Ammon's horn (tissue), 1 donor: ENCODE measurements at places on chromosomes 6 and 20.

GRCh38 chr20:23122321-23122720, 36.2 kb upstream of the CD93 start:
- no peak for DNase-seq

DNA sequence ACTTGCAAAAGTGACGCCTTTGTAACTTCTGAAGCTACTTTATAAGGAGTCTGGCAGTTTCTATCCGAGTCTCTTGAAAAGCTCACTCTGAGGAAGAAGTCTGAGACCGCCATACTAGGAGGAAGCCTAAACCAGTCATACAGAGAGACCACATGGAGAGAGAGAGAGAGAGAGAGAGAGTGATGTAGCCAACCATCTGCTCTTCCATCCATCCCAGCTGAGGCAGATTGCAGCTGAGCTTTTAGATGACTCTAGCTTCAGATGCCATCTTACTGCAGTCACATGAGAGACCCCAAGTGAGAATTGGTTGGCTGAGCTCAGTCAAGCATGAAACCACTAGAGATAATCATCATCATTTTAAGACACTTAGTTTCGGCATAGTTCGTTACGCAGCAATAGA, 15.0 kb upstream of the DTNBP1 start:
- no peak for DNase-seq

GRCh38 chr6:7060769-7061516, 46.8 kb upstream of the RREB1 start:
- no peak for DNase-seq

DNA sequence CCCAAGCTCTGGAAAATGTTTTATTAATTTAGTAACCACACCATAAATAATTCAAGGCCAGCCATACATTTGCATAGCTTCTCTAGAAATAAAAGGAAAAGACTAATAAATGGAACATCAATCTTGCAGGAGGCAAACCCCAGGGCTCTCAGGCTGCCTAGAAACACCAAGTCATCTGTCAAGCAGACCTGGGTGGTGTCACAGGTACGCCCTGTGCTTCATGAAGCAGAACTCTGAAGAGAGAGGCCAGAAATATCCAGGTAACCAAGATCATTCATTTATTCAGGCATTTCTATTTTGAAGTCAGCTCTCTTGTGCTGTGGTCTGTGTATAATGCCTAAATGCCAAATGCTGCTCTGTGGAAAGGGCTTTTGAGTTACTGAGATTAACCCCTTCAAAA, 45.3 kb upstream of the ARMH2 start:
- DNase-seq, result no peak

DNA sequence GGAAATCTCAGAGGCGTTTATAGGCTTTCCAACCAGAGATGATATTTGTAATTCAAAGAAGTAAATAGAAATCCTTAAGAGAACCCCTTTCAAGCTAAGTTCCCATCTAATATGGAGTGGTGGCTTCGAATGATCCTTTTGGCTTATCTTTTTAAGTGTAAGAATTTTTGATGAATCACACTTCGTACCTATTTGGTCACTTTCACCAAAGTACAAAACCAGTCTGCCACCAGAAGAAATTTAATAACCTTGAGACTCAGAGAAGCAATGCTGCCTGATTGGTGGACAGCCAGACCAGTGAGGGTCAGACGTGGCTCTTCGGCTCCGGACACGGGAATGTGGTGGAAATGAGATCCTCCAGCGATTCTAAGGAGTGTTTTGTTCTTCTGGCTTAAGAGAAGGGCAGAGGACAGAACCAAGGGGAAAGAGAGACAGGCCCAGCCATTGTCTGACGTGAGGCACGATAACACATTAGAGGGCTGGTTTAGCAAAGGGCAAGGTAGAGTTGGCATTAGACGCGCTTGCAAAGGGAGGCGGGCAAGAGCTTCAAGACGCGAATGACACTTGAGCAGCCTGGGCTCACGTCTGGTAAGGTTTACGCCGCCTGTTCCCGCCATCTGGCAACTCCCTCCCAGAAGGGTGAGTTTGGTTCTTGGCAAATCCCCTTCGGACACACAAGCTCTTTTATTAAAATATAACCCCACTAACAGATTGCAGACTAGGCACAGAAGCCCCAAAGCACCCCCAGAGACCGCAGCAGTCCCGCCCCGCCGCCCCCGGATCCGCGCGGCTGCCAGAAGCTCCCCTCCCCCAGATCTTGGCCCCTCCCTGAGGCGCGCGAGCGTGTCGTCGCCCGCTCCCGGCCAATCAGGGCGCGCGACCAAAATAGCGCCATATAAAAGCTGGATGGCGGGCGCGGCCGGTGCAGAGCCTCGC, 50.0 kb upstream of the EZR start:
- peak; percentile 66 for DNase-seq

DNA sequence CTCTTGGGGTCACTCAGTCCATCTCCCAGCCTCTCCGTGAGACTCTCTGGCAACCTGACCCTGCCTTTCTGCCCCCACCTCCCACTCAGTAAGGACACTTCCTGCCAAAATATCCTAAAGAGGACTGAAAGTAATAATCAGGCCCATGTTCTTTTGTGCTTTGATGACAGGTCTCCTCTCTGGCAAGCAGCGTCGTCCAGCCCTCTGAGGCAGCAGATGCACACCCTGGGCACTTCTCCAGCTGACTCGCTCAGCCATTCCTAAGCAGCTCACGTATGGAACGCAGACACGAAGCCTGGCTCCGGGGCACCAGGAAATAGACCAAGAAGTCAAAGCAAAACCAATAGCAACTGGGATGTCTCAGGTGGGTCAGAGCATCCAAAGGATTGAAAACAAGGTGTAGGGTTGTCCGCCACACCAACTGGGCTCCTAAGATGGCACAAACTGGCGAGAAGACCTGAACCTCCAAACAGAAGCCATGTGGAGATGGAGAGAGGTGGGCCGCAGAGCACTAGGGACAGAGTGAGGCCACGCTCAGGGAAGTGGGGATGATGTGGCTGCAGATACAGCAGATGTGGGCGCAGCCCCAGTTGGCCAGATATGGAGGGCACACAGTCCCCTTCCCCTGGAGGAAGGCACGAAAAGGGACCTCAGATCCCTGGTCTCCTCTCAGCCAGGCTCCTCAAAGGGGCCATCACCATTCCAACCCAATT, 99.3 kb downstream of the PRND start:
- DNase-seq, result peak; percentile 93

DNA sequence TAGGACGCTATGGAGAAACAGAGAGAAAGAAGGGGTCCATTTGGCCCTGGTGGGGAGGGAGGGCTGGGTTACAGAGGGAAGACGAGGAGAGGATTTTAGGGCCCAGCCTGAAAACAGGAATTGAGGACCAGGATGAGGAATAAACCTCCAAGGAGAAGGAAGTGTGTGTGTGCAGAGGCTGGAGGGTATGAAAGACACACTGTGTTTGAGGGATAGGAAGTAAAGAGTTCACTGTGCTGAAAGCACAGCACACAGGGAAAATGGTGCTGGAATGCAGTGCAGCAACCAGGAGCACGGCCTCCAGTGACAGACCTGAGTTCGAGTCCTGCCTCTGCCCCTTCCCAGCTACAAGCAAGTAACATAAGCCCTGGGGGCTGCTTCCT, 7.8 kb downstream of the MBOAT1 start:
- DNase-seq, result no peak

GRCh38 chr6:169026175-169026574, 227.5 kb downstream of the THBS2 start:
- DNase-seq, result peak; percentile 40

- DNase-seq, result no peak
These were observed 58.0 kb downstream of the GFOD1 start for GRCh38 chr6:13429406-13429753.

- no peak for DNase-seq
These were observed 36.7 kb upstream of the TMEM14A start for GRCh38 chr6:52634211-52634610.

- no peak for DNase-seq
These were observed 66.4 kb downstream of the FYN start for GRCh38 chr6:111806561-111807497.

DNA sequence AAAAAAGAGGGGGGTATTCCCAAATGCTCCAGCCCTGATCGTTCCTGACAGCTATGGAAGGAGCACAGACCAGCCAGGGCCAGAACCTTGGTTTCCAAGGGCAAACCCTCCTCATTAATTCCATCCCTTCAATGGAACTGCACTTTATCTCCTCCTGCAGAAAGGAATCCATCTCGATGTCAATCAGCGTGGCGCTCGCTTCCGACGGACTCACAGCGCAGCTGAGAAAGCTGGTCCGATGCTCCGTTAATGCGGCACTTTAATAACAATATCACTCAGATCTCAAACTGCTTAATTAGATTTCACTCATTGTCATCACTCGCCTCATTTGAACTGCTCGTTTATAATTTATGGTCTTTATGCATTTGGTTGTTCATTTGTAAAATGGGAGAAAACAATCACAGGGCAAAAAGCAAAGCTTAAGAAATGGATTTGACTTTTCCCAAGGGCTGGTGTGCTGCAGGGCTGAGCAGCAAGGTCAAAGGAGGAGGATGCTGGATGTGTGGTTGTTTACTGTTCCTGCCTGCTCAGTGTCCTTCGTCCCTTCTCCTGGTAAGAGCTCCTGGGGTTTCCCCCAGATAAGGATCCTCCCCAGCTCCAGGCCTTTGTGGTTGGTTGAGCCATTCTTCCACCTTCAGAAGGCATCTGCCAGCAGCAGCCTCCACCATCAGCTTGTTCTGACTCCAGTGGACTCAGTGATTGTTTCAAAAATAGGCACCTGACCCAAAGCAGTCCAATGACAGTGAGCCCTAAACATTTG, 152.7 kb downstream of the ANKRD60 start:
- DNase-seq, result no peak

- no peak for DNase-seq
These were observed 29.2 kb downstream of the MBOAT1 start for GRCh38 chr6:20182926-20183521.

DNA sequence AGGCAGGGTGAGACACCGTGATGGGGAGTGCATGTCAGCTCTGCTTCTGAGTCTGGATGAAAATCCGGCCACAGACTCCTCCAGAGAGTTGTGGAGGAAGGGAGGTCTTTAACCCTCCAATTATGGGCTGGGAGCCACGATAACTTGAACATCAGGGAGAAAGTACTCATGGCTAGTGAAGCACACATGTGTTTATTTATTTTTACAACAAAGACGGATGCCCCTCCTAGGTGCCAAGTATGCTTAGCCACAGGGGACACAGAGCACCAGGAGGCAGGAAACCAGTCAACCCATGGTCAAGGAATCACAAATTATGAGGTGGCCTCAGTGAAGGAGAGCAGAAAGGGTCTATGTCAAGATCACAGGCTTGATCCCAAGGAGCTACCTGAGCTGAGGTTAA, 54.1 kb downstream of the ZNF217 start:
- DNase-seq, result no peak

DNA sequence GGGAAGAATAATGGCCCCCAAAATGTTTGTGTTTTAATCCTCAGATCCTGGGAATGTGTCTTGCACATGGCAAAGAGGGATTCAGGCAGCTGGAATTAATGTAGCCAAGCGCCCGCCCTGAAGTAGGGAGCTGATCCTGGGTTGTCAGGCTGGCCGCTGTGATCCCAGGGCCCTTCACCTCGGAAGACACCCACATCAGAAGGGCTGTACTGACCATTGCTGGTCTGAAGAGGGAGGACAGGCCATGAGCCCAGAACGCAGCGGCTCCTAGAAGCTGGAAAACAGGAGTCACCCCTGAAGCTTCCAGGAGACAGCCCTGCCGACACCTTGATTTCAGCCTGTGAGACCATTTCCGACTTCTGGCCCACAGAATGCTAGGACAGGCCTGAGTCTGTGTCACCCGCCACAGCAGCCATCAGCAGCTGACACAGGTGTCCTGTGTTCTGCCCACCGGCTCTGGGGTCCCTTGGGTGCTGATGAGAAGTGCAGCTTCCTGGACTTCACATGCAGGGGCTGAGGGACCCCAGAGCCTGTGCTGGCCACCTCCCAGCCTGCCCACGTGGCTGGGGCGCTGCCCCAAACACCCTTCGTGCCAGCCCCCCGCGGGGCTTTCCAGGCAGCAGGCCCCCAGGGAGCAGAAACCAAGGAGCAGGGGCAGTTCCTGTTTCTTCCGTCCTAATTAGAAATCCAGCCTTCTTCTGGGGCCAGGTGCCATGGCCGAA, 86.3 kb downstream of the ERMARD start:
- DNase-seq, result no peak

- no peak for DNase-seq
These were observed 25.8 kb downstream of the TBPL1 start for GRCh38 chr6:133978896-133979240.

- DNase-seq, result no peak
These were observed 11.9 kb downstream of the DNPH1 start for GRCh38 chr6:43217351-43217750.

DNA sequence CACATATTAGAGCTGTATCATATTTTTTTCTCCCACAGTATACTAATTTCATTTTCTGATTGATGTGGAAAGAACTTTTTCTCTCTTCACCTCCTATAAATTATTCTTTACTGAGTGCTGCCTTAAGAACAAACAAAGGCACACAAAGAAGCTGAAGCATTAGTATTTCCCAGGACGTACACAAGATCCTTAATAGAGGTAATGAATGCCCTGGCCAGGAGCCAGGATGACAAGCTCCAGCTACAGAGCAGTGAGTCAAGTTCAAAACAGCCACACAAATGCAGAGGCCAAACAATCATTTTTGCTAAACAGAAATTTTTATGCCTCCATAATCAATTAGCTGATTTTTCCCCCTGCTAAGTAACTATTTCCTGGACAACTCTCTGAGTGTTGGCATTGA, 639.6 kb downstream of the EPHA7 start:
- peak; percentile 17 for DNase-seq

DNA sequence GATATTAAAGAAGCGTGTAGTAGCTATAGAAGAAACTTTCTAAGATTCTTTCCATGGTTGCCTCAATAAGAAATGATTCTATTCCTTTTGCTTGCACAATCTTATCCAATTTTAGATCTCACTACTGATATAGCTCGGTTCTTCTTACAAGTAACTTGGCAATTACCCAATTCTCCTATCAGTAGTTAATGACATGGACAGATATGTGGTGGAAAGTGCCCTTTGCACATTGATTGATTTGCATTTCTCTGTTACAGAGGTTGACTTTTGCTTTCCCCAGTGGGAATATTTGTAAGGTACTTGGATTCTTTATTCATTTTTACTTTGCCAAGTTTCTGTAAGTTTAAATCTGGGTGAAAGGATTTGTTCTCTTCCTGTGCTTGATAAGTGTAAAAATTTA, 93.7 kb upstream of the QKI start:
- DNase-seq, result no peak
